COR-L47 (cell line): ENCODE measurements at places on chromosomes 12 and 14.

DNA sequence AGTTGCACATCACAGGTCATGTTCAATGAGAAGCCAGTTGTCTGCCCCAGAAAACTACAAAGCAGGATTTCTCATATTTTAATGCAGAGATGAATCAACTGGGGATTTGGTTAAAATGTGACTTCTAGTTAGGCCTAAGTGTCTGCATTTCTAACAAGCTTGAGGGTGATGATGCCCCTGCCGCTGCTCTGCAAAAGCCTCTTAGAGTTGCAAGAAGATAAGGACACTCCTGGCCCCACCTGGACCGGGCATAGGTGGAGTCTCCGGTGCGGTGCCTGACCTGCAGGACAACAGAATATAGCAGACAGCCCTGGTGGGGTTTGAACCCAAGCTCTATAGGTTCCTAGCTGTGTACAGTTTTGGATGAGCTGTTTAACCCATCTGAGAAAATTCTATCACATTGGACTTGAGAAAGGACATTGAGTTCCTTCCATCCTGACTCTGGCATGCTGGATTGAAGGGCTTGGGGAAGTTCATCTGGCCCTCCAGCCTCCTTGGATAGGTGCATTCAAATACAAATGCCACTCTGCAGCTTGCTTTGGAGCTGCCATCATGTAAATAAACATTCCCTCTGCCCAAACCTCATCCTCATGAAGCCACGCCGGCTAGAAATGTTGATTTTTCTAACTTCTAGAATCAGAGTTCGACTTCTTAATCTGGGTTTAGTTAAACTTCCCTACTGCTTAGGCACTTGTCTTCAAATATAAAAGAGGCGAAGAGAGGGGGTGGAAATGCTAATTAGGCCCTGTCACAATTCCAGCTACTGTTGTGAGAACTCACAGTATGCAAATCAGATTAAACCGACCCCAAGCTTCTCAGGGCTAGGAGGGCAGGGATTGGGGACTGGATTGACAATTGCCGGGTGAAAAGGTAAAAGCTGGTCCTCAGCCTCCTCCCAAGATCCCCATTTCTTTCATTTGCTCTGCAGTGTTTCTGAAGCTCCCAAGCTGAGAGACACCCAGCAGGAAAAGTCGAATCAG is 1225.6 kb downstream of the VRK1 start:
- no peak for DNase-seq

DNA sequence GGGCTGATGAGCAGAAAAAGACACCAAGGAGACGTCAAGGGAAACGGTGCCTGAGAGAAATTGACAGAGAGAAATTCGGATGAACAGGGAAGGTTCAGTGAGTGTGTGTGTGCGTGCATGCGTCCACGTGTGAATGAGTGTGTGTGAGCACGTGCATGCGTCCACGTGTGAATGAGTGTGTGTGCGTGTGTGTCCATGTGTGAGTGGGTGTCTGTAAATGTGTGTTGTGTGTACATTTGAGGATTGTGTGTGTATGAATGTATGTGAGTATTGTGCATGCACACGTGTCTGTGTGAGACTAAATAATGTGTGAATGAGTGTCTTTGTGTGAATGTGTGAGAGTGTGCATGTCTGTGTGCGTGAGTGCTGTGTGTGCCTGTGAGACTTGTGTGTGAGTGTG is 137.4 kb upstream of the MED13L start:
- DNase-seq, result no peak

- no peak for DNase-seq
These were observed 11.3 kb downstream of the MED13L start for GRCh38 chr12:116266168-116266601.

- DNase-seq, result no peak
These were observed 336.2 kb upstream of the GARIN6 start for GRCh38 chr12:99311373-99311772.

DNA sequence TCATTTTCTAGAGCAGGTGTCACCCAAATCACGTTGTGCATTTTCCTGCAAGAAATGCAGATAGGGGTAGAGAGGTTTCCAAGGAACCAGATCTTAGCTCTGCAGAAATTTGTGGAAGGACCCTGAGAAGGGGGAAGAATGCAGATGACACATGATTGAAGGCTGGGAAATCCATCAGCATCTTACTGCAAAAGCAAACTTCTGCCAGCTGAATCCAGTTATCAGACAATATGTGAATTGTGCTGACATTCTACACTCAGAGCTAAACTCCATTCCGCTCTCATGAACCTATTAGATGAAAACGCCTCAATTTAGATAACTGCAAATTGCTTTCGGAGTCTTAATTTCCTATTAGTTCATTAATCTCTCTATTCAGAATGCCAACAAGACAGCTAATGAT is 211.3 kb upstream of the NOS1 start:
- no peak for DNase-seq

DNA sequence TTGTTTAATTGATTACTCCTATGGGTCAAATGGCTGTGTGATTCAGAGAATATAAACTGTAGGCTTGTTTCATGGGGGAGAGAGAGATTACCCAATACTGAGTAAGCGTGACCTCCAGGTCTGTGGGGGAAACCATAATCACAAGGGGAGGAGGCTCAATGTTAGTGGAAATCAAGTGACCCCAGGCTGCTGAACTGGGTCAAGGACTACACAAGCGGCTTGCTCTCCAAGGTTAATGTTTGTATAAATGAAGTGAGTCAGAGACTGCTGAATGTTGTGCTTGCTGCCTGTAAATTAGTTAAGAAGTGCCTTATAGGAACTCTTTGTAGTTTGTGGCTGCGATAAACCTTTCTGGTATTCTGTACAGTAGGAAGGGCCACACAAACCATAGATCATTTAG is 479.7 kb downstream of the AACS start:
- DNase-seq, result no peak

DNA sequence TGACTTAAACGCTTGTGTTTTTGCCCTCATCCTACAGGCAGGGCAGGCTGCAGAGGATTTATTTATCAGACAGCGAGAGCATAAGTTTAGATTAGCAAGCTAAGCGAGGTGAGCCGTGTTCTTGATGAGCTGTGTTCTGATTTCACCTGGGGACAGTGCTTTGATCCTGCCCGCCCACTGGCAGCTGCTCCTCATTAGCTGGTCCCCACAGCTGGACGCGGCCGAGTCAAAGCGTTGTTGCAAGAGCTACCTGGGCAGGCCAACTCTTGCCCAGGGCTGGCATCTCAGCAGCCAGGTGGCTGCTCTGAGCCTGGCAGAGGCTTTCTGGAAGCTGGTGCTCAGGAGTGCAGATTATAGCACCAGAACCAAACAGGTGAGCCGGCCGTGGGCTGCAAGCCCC is 46.8 kb upstream of the BEGAIN start:
- no peak for DNase-seq

DNA sequence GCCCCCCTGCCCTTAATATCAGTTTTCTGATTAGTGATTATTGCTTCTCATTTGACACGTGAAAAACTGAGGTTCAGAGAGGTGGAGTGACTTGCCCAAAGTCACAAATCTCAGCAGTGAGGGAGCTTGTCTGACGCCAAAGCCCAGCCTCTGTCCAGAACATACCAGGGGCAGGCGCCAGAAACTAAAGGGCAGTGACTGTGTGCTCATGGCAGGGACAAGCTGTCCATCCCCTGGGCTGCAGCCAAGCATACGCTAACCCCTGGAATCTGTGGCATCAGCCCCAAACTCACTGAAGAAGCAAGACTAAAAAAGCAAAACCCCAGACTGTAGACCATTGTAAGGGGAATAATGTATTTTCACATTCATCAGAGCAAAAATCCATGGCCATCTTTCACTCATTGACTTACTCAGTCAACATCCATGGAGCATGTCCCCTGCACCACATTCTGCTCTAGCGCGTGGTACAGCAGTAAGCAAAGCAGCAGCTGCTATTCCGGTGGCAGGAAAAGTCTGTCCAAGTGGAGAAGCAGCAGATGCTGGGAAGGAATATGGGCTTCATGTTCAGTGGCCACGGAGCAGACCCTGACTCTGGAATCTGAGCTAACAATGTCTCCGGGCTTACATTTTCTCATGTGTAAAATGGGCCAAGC is 1.5 kb upstream of the SERPINA4 start:
- DNase-seq, result no peak

GRCh38 chr14:68243450-68244010 is 424.0 kb downstream of the RAD51B start:
- peak; percentile 1 for DNase-seq

DNA sequence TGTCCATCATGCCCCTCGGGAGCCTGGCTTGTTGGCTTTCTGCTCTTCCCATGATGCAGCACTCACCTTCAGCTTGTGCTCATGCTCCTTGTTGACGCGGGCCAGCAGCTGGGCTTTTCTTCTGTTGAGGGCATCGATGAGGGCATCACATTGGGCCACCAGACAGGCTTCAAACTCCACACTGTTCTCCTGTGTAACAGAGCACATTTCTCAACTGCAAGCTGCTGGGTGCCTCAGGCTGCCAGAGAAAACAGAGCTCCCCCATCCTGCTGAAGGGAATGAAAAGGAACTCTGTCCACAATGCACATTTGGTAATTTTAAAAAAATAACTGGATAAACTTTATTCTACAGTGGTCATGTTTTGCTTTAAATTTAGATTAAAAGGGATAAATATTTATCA is 72.1 kb downstream of the TRIM9 start:
- no peak for DNase-seq

GRCh38 chr14:64187331-64187730 is 106.8 kb downstream of the ESR2 start:
- DNase-seq, result no peak

DNA sequence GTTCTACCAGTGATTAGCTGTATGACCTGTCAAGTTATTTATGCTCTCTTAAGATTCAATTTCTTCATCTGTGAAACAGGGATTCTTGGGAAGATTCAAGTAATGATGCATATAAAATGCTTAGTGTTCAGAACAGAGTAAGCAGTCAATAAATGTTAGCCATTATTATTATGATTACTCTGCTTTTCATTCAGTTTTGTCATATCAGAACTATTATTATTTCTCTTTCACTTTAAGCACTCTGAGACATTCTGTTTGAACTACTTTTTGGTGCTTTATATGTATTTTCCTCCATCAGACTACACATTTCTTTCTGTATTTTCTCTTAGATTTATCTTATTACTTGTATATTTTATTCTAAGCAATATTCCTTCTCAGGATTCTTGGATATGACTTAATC is 81.2 kb downstream of the CFAP54 start:
- DNase-seq, result no peak

- no peak for DNase-seq
These were observed 2.6 kb downstream of the EXOC5 start for GRCh38 chr14:57266065-57266464.

DNA sequence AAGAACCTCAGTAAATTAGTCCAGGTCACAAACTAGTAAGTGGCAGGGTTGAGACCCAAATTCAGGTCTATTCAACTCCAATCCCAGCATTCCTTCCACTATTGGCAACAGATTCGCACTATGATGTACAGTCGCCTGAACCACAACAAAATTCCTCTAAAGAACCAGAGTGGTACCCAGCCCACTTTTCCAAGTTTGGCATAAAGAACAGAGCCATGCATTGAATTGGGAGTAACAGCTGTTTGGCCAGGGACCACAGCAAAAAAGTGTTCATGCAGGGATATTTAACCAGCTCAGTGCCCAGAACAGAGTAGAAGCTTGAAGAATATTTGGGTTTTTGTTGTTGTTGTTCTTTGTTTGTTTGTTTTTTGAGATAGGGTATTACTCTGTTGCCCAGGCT is 9.7 kb downstream of the TC2N start:
- no peak for DNase-seq

- no peak for DNase-seq
These were observed 41.0 kb downstream of the DIP2B start for GRCh38 chr12:50545786-50546185.

DNA sequence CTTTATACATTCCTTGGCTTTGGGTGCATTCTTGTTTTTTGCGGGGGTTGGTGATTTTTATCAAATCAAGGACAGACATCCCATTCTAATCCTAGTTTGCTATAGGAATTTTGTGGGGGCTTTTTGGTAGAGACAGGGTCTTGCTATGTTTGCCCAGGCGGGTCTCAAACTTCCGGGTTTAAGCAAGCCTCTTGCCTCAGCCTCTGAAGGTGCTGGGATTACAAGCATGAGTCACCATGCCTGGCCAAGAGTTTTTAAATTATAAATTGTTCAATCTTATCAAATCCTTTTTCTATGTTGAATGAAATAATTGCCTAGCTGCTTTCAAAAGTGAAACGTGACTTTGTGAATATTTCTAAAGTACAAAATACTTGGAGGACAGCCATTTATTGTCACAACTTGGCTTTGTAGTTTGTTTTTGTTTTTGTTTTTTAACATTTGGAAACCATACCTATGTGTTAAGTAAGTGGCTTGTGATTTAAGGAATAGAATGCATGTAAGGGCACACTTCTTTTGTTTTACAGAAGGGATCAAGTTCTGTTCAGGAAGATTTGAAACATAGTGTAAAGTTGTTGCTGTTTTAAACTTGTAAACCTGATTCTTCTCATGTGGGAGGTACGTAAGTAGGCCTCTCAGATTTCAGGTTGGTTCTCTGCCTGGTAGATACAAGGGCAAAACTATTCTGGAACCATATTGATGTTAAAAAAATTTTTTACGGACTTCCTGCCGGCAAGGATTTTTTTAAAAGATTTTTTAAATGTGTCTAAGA is 13.4 kb downstream of the MARK3 start:
- DNase-seq, result no peak

DNA sequence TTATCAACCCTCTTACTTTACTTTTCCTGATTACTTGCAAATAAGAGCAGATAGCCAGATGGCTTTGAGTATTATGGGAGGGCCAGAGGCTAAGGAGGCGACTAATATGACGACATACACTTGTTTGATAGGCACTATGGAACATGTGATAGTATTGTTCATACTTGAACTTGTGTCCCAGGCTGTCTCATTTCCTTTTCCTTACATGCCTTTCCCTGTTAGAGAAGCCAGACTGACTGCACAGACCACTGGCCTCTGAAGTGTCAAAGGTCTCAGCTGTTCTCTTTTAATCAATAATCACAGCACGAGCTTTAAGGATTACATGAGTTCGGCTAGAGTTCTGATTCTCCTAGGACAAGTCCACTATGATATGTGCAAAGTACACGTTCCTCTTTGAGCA is 326.0 kb downstream of the PRKD1 start:
- DNase-seq, result no peak

GRCh38 chr12:51848841-51849735 is 570 bp upstream of the FIGNL2 start:
- no peak for DNase-seq

GRCh38 chr12:110689281-110690126 is 589 bp upstream of the HVCN1 start:
- no peak for DNase-seq
